ENCODE measurements at places on chromosomes 6 and 20.

DNA sequence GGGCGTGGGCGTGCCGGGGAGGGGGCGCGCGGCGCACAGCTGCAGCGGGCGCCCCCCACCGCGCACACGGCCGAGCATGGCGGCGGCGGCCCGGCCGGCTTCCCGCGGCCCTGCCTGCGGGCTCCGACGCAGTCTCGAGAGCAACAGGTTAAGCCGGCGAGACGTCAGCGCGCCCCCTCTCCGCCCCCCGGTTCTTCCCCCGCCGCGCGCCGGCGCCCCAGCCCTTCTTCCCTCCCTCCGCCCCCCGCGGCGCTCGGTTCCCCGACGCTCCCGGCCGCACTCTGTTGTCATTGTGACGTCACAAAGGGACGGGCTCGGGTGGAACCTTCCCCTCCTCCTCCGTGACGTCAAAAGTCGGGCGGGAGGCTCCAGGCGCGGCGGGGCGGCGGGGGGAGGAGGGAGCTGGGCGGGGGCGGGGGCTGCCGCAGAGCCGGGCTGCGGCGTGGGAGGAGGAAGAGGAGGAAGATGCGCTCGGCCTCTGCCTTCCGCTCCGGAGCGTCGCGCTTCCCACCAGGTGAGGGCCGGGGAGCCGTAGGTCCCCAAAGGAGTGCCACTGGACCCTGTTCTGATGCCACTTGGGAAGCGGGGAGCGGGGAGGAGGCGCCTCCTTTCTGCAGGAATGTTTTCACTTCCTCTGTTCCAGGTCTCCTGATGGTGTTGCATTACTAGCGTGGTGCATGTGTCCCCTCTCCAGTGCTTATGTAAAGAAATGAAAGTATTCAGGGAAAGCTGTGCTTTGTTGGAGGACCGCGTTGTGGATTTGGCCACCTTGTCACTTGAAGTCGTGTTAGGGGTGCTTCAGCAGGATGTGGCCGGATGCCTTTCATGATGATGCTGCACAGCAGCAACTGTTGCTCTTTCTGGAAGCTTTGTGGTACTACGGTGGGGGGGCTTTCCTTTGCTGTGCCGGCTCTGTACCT, 2.8 kb downstream of the JARID2 start:
- DNase-seq = peak; percentile 91

DNA sequence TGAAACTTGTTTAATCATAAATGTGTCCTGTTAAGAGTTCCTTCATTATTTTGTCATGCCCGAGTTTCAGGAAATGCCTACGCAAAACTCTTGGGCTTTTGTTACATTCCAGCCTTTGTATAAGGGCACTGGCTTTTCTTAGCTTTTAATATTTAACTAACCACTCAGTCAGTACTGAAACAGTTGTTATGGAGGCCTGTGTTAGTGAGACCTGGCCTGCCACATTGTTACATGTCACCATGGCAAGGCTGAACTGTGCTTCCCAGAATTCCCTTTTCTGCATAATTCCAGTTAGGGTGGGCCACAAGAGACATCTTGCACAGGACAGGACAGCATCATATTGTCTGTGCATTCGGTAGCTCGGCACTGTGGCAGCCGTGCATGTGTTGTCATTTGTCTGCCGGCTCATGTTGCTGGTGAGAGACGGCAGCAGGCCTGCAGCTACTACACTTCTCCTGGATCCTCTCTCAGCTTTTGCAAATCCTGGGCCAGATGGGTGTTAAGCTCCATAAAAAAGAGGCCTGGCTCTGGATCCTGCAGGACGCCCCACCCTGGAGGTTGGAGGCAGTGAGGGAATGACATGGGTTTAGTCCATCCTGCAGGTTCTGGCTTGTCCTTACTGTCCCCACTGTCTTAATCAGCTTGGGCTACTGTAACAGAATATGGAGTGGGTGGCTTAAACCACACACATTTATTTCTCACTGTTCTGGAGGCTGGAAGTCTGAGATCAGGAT, 128.8 kb upstream of the DTNBP1 start:
- DNase-seq = peak; percentile 31

DNA sequence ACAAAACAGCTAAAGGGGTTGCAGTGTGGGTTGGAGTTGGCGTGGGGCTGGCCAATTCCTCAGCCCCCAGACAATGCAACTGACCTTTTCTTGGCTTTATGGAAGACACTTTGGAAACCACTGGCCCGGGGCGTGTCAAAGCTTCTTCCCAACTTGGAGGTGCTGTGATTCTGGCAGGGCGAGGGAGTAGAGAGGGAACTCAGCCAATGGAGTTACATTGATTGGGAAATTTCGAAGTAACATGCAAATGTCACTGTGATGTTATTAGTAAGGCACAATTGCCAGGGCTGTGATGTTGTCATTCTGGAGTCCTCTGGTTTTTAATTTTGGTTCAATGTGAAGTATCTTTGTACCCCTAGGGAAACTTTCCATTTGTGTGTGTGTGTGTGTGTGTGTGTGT, 41.5 kb upstream of the EPB41L1 start:
- no peak for DNase-seq

- no peak for DNase-seq
Measured at GRCh38 chr6:44727651-44728630, 340.4 kb downstream of the CDC5L start.

GRCh38 chr6:117615750-117616390, 13.6 kb upstream of the GOPC start:
- DNase-seq = no peak

GRCh38 chr20:16563066-16563806, 10.0 kb downstream of the KIF16B start:
- DNase-seq = no peak

DNA sequence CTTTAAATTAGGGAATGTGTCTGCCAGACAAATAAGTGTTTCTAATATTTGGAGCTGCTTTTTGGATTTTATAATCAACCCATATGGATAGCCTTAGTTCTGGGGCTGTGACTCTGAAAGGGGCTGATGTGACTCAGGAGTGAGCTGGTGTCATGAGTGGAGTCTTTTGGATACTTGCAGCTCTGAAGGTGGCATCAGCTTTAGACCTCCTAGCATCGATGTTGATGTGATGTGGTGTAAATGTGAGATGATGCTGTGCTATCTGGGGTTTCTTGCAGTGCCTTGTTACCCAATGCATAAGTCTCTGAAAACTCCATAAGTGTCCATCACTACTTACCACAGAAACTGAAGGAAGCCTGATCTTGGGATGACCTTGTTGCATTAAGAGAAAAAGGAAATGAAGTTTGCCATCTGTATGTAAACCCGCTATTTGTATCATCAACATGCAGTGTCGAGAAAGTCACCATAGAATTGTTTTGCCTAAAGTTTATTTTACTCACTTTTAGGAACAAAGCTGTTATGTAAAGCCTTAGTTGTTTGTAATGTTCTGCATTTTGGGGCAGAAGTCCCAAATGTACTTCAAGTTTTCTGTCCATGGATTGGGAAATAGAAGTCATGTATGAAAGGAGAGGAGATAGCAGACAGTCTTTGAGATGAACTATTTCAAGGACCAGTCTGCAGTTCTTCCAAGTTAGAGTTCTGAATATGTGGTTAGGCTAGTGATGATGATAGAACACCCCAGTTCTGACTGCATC, 8.0 kb downstream of the FOXO3 start:
- no peak for DNase-seq

- no peak for DNase-seq
Measured at GRCh38 chr6:28953039-28953584, 29.3 kb upstream of the TRIM27 start.

- no peak for DNase-seq
Measured at GRCh38 chr6:13709689-13710551, 1.7 kb downstream of the RANBP9 start.

DNA sequence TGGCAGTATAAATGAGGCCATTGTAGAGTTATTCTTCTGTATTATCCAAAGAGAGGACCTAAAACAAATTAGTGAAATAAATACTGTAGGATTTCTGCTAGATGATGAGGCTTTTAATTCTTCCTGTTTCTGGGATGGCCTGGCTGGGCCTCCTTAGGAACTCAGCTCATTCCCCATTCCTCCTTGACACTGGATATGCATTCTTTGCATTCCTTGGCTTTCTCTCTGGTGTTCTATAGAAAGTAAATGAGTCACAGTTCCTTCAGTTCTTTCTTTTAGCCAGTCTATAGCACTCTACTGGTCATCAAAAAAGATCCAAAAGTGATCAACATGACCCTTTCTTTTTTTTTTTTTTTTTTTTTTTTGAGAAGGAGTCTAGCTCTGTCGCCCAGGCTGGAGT, 8.6 kb downstream of the OR10C1 start:
- no peak for DNase-seq

GRCh38 chr6:158384671-158385110, 72.4 kb downstream of the TULP4 start:
- DNase-seq = no peak

DNA sequence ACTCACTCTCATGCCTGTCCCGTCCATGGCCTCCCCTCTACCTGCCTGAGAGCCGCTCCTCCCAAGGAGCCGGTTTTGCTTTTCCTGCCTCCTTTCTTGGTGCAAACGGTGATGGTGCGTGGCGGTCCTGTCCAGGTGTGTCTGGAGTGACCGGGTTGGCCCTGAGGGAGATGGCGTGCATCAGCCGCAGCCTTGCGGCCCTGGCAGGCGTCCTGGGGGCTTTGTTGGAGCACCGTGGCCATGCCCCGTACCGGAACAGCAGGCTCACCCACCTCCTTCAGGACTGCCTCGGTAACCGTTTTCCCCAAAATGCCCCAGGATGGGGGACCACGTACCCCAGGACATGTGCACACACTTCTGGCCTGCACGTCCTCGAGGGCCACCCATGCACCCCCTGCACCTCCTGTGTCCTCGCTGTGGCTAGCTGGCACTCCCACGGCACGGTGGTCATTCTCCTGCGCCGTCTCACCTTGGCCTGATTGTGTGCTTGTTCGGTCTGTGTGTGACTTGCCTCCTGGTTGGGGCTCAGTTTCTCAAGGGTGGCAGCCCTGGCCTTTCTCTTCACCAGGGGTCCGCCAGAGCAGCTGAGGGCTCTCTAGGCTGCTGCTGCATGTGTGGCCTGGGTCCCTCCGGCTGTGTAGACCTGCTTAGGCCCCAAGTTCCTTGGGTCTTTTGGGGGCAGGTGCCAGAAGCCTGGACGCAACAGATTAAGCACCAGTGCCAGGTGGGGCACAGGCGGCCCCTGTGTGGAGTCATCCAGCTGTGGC, 36.4 kb downstream of the FRMD1 start:
- no peak for DNase-seq

- no peak for DNase-seq
Measured at GRCh38 chr6:149202100-149202499, 115.4 kb upstream of the TAB2 start.

- no peak for DNase-seq
Measured at GRCh38 chr6:102549221-102549874, 1155.8 kb downstream of the GRIK2 start.

- no peak for DNase-seq
Measured at GRCh38 chr6:69771158-69771906, 25.5 kb downstream of the LMBRD1 start.

DNA sequence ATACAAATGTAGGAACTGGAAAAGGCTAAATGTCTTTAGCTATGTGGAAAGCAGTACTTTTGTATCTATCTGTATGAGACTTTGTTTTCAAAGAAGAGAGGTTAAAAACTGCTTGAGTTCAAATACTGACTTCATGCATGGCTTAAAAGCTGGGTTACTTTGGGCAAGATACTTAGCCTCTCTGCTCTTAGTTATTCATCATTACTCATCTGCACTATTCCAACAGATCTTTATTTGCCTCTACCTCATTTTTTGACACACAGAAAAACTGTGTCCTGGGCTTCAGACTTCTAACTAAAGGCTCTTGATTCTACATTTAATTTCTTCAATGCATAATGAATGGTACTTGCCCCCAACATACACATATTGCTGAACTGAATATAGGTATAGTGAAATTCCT, 114.8 kb downstream of the DST start:
- DNase-seq = no peak

DNA sequence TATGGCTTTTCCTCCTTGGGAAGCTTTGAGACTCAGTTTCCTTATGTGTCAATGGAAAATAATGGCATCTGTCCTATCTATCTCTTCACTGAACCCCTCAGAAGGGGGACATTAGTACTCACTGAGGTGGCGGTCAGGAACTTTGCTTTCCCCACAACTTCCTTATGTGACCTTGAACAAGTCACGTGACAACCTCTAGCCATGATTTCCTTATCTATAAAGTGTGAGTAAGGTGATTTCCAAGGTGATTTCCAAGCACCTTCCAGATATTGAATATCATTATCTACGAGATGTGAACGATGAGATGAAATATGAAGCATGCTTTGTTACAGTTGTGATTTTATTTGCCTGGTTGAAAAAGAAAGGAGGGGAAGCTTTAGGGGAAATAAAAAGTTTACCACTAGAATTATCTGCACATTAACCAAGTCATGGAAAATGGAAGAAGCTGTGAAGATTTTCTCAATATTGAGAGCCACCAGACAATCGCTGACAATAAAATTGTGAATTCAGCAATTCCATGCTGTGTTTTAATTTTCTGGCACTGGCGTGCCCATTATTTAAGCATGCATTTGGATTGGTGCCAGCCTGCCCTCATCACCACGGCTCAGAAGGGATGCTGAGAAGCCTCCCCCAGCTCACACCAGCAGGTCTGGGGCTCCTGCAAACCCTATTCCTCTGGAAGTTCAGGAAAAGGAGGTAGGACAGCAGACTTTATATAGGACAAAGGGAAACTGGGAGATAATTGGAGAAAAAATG, 255.3 kb downstream of the CD83 start:
- no peak for DNase-seq

DNA sequence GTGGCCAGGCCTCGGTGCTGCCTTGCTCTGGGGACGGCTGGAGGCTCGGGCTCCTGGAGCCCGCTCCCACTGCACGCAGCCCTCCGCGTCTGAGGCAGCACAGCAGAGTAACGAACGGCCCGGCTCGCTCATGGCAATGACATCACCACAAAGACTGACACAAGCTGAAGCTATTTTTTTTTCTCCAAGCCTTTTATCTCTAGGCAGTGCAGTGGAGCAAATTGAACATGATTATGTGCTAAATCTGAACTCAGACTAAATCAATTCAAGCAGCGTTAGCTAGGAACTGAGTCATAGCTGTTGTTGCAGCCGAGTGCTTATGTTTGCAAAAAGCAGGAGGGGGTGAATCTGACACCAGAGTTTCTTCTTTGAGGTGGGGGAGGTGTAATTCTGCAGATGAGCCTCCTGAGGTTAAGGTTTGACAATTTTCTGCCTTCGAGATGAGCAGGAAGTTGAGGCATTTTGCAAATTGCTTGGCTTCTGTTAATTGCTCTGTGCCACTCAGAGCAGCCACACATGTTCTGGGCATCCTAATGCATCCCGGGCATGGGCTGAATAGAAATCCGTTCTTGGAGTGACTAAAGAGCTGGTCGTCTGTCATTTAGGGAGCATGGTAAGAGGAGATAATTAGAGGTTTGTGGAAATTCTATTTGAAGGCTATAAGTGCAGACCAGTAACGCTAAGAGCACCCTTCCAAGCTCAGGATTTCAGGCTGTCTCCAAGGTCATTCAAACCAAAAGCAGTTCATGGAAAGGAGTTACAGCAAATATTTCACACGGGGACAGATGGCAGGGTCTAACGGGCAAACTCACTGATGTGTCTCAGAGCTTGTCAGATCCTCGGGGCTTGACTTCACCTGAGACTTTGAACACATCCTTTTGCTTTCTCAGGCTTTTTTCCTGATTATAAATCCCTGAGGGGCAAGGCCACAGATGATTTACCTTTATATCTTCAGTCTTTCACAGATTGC, 155.1 kb upstream of the ENPP5 start:
- no peak for DNase-seq

GRCh38 chr20:38805502-38805957, at the start of gene PPP1R16B:
PPP1R16B (plus strand) TSS chr20:38805697; CDS start chr20:38835926, 30,229 bp downstream.
- no peak for DNase-seq

All from D721Med (cell line).